ENCODE measurements at places on chromosomes 7 and 10.

DNA sequence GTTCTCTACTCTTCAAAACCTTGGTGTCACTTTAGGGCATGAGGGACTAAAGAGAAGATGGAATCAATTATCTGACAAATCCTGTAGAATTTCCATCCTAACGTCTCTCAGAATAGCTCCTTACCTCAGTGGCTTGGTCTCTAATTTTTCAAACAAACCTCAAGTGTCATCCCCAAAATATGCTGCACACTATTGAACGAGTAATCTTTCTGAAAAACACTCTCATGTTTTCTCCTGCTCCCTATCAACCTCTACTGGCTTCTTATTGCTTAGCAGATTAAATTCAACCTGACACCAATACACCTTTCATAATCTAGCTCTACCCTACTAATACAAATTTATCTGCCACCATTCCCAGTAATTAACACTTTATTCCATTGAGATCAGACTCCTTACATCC lies 8.5 kb downstream of the CNOT4 start:
- DNase-seq, result peak; percentile 45

- no peak for DNase-seq
Observed at GRCh38 chr10:7417807-7418206, 7.0 kb upstream of the SFMBT2 start.

- DNase-seq, result peak; percentile 52
Observed at GRCh38 chr10:130190055-130190736, 54.0 kb downstream of the GLRX3 start.

GRCh38 chr10:84341983-84342382 lies 13.6 kb downstream of the CCSER2 start:
- no peak for DNase-seq

- no peak for DNase-seq
Observed at GRCh38 chr10:30028006-30028737, 31.2 kb downstream of the JCAD start.

DNA sequence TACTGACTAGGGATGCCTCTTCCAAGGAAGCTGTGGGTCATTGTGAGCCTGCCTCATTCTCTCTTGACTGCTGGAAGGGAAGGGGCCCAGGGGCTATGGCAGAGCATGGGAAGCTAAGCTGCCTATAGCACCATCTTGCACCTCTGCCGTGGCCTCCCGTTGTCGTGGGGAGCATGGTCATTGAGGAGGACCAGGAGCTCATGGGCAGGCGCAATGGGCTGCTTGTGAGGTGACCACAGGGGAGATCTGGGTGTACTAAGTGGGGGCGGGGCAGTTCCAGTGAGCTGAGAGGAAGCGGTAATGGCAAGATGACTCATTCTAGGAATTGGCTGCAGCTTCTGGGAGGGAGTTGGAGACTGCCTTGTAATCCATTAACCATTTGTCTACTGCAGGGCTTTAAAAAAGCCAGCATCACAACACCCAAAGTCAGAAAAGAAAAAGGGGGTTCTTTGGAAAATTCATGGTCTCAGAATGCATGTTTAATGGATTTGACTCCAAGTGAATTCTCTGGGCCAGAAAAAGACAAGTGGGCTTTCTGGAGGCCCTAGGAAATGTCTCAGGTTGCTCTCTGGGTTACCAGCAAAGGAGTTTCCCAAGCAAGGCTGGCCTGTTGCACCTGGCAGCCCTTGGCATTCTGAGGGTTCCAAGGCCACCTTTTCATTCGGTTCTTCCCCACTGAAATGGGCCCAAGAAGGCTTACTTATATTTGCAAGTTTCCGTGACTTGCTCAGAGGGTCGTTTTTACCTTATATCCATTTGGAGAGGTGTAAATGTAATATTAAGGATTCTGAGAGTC lies 3.6 kb downstream of the DUSP5 start:
- peak; percentile 98 for DNase-seq

DNA sequence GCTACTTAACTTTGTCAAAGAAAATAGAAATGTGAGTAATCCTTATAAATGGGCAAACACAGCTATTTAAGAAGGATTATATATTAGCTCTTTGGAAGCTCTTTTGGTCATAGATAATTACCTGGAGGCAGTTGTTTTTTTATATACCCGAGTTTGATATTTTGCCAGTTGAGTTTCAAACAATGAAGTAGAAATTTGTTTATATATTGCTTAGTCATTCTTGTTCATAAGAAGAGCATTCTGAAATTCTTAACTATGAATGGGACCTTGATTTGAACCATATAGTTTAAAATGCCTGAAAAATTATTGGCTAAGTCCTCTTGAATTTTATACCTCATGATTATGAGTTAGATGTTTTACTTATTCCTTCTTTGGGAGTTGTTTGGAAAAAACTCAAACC lies 36.4 kb downstream of the MINPP1 start:
- DNase-seq, result peak; percentile 83

- DNase-seq, result no peak
Observed at GRCh38 chr10:89450901-89451300, 36.5 kb downstream of the IFIT5 start.

DNA sequence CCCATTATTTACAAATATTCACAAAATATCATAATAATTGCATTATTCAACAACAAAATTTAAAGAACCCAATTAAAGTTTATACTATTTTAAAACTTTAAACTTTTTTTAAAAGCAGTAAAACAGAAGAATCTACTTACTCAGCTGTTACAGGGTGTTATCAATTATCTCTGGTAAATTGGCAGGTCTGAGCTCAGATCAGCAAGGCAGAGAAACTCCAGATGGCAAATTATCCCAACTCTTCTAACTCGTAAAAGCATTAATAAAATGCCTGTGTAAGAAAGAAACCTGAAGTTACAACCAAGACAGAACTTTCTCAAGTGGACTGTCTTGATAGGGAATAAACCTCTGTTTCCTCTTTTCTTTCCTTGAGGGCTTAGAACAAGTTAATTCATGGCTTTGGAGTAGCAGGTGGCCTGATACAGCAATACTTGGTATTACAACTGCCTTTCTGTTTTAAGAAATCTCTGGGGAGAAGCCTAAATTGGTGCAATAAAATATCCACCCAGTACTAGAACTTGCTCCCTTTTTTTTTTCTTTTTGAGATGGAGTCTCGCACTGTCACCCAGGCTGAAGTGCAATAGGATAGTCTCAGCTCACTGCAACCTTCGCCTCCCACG lies 275.3 kb upstream of the MKLN1 start:
- DNase-seq, result no peak

DNA sequence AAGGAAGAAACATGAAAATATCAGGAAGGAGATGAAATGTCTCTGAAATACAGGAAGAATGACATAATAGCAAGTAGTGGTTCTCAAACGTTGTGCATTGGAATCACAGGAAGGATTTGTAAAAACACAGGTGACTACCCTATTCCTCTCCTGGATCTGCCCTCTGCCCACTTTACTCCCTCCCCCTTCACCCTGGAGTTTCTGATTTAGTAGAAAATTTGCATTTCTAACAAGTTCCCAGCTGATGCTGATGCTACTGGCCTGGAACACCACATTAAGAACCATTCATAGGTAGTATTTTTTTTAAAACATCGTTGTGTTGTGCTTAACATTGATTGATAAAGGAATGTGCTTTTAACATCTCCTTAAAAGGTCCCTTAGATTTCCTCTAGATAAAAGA lies 130.9 kb downstream of the PHF14 start:
- DNase-seq, result no peak

GRCh38 chr7:100665168-100665726 lies 8.3 kb upstream of the GNB2 start:
- no peak for DNase-seq

DNA sequence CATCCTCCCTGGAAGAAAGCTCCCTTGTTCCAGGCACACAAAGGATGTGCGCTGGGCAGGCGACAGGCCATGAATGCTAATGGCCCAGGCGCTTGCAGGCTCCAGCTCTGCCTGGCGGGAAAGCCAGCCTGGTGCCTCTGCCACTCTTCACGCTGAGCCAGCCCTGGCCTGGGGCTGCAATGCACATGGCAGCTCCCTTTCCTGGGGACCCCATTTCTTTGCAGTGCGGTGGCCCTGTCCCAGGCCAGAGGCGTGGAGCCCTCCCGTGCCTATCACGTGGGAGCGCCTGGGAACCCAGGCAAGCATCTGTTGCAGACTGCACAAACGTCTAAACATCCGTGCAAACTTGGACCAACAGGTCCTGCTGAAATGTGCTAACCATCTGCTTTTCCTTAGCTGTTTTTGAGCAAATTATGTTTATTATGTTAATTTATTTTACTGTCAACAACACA lies 152.1 kb upstream of the LYZL2 start:
- DNase-seq, result no peak

DNA sequence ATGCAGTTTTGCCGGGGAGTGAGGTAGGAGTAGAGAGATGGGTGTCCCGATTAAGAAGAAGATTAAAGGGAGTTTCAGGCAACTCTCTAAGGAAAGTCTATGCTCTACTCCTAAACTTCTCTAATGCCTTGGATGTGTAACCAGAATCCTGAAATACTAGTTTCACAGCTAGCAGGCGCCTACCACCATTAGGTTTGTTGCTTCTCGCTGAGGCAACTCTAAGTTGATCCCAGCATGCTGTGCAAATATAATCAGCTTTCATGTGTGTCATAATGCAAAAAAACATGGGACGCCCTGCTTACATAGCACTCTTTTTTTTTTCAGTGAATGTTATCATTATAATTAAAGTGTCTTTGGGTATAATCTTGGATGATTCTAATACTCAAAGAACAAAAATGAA lies 50.4 kb upstream of the FAM3C start:
- DNase-seq, result no peak

- no peak for DNase-seq
Observed at GRCh38 chr10:126959431-126959830, 54.2 kb downstream of the DOCK1 start.

- DNase-seq, result no peak
Observed at GRCh38 chr10:45463244-45464116, 89.5 kb downstream of the ALOX5 start.

GRCh38 chr7:77348371-77348813 lies 67.8 kb downstream of the GSAP start:
- DNase-seq, result peak; percentile 84

GRCh38 chr7:13047061-13047460 lies 359.6 kb downstream of the ARL4A start:
- DNase-seq, result no peak

- DNase-seq, result peak; percentile 43
Observed at GRCh38 chr7:103343758-103344452, 662 bp downstream of the DNAJC2 start.

DNA sequence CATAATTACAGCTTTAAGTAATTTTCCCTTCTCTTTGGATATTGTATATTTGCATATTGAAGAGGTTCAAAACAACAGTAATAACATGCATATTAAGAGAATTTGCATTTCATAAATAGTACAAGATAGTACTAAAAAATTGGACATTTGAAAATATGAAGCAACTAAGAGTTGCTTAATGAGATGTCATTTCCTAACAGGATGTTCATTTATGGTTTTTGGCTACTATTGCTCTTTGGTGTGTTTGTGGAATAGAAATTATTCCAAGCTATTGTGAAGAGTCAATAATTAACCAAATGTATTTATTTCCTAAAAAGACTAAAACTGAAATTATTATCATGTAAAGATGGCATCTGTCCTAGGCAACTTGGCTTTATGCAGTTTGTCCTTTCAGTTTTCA lies 4.1 kb upstream of the SGCE start:
- DNase-seq, result no peak

DNA sequence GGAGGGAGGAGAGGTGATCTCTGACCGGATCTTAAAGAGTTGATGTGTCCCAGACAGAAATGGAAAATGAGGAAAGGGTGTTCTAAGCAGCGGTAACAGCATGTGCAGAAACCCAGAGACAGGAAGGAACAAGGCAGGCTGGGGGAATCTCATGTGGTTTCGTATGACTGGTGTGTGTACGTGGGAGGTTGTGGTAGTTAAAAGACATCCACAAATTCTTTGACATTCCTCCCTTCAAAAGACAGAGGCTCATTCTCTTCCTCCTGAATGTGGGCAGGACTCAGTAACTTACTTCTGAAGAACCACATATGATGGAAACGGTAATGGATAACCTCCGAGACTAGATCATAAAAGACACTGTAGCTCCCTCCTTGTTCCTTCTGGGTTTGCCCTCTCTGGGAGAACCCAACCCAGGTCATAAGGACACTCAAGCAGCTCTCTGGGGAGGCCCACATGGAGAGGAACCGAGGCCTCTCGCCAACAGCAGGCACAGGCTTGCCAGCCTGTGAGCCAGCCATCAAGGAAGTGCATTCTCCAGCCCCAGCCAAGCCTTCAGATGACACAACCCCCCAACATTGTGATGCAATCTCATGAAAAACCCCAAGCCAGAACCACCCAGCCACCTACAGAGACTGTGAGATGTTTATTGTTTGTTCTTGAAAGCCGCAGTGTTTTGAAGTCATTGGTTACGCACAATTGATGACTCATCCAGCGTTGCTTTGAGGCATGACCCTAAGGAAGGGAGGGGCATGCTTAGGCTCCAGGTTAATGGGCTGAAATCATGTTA lies 116.0 kb downstream of the SLIT1 start:
- DNase-seq, result peak; percentile 41

GRCh38 chr10:49398000-49398861 lies 2.3 kb upstream of the DRGX start:
- DNase-seq, result no peak

DNA sequence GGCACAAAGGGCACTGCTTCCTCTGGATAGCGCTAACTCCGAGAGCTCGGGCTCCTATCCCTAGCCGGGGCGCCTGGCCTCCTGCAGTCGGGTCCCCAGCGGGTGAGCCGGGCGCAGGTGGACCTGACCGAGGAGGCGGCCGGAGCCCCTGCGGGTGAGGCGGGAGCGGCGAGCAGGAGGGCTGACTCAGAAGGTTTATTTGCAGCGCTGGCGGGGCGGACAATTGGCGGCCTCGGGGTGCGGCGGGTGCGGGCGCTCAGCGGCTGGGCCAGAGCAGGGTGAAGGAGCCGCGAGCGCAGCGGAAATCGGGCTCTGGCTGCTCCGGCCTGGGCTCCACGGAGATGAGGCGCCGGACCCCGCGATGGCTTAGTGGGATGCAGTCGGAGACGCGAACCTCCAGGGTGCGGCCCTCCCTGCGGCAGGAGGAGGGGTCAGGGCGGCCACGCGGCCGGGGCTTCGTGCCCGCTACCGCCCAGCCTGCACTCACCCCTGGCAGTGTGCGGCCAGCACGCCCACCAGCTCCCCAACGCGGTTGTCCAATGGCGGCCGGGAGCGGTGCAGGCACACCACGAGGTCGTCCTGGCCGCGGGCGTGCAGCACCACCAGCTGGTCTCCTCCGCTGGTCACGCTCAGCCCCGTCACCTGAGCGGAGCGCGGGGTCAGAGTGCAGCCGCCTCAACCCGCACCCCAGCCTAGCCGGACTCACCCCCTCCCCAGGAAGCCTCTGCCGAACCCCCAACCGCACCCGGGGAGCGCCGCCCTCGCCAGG lies 16.1 kb downstream of the MYO1G start:
- no peak for DNase-seq

GRCh38 chr10:117535298-117536071 lies 7.1 kb upstream of the EMX2 start:
- no peak for DNase-seq
